Activated CD8-positive, alpha-beta memory T cell treated with anti-CD3 and anti-CD28 coated beads for 4 hours (primary cell): ENCODE measurements at places on chromosomes 7 and 10.

DNA sequence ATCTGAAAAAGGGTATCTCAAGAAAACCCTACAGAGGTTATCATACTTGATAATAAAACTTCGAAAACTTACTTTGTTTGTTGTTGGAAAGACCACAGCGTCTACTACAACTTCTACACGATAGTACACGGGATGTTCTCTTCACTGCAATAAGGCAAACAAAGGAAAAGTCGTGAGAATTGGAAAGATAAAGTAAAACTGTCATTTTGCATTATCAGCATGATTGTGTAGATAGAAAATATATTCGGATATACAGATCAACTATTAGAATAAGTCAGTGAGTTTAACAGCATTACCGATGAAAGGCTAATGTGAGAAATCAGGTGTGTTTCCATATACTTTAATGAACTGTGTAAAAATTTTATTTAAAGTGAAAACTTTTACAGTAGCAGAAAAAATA lies 287.4 kb downstream of the KLF6 start:
- no peak for DNase-seq

DNA sequence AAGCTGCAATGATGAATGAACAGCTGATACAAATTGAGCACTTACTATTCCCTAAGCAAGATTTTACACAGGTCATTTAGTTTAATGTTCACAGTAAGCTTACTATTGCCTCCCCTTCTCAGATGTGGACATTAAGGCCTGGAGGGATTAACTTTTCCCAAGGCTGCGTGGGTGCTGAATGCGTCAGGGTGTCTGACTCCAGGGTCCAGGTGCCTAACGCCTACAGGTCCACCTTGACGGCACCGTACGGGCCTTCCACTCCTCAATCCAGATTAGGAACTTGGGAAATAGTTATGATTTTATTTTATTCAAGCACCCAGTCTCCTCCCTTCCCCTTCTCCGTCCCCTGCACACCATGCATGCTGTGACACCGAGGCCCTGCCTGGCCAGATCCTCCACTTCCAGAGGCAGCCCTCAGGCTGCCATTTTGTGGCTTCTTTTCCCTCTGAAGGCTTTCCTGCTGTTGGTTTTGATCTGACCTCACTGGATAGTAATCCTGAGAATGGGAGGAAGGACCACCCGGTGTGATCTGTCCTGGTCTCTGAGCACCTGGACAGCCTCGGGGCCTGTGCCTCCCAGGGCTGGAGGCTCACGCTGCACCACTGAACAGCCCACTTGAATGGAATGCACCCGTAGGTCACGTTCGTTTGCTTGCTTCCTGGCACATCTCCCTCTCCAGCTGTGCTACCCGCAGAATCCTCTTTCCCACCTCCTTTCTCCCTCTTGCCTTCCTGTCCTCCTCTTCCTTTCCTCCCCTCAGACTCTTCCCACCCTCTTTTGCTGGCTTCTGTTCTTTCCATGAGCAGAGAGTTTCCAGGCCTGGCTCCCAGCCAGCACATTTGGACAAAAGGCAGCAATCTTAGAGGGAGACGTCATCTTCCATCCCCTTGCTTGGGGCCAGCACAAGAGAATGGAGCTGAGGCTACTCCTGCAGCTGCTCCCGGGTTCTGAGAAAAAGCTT lies 14.4 kb downstream of the DENND2A start:
- DNase-seq: no peak

- DNase-seq: no peak
Observed at GRCh38 chr10:14758994-14759664, 15.6 kb downstream of the FAM107B start.

DNA sequence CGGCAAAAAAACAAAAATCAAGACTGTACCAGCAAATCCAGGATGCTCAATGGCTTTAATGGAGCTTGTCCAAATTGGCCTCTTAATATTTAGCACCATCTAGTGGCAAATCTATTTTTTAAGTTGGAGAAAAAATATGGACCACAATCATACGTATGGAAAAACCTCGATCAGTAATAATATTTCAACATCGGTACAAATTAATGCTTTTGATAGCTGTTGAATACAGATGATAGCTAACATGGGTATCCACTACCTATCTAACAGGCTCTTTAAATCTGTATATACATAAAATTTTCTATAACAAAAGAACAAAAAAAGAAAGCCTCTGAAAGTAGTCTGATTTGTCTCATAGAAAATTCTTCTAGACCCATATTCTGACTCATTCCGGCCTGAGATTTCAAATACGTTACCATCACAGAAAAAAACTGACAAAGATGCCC lies 29.2 kb downstream of the COA1 start:
- DNase-seq: no peak

GRCh38 chr7:12770227-12770975 lies 83.0 kb downstream of the ARL4A start:
- no peak for DNase-seq

GRCh38 chr10:104582966-104583365 lies 58.1 kb upstream of the SORCS3 start:
- no peak for DNase-seq

DNA sequence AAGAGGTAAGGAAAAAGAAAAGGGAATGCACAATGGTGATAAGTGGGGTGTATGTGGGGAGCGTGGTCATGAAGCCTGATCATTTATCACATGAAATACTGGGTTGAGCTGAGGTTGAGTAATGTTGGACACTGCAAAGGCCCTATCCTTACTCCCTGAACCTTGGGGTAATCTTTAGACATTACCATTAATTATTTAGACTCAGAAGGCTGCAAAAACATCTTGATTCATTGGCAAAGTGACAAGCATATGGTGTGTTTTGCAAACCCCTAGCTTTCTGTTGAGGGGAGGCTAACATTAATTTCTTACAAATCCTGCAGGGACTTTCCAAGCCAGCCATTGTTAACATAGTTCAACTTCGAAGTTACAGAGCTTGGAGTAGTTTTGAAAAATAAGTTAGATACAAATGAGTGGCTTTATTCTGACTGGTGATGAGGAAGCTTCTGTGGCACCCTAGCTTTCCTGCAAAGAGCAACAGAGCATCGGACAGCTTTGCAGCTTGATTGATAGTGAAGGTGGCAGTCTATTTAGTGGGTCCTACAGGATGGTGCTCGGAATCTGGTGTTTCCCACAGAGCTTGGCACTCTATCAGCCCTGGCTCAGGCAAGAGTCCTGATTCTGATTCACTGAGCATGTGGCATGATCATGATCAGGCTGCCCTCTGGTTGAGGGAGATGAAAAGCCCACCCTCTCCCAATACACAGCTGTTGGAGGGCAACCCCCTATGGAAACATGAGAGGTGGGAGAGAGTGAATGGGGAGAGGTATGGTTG lies 153.7 kb upstream of the NPVF start:
- DNase-seq: no peak

GRCh38 chr10:31928549-31929260 lies at the start of gene ARHGAP12:
Gene ARHGAP12 (minus strand): TSS chr10:31928831. CDS start chr10:31908855, 19,976 bp downstream.
- DNase-seq: peak; percentile 72

GRCh38 chr7:112467867-112468266 lies 12.9 kb upstream of the LSMEM1 start:
- DNase-seq: no peak

GRCh38 chr7:21941611-21942141 lies 4.0 kb downstream of the CDCA7L start:
- DNase-seq: no peak

- DNase-seq: no peak
Observed at GRCh38 chr7:93046641-93047040, 71.1 kb downstream of the SAMD9 start.

DNA sequence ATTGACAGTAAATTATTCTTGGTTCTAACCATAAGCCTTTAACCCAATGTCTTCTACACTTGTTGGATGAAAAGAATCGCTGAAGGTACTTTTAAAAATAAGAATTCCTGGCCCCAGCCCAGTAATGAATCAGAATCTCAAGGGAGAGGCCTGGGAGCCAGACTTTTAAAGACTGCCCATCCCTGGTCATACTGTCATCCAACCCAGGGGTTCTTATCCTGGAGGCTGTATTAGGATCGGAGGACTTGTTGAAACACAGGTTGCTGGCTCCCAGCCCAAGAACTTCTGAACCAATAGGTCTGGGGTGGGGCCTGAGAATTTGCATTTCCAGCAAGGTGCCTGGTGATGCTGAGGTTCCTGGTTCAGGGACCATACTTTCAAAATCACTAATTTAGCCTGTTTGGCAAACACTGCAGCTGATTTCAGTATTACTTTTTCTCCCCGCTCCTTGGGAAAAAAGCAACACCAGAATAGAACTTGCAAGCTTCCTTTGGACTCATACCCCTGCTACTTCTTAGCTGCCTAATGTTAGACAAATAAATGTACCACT lies 79.5 kb upstream of the FAM133B start:
- no peak for DNase-seq

- DNase-seq: no peak
Observed at GRCh38 chr10:117239721-117240620, 943 bp upstream of the SLC18A2 start.

- DNase-seq: no peak
Observed at GRCh38 chr7:100595188-100595587, 7.0 kb upstream of the PCOLCE start.

- DNase-seq: no peak
Observed at GRCh38 chr7:64630496-64630895, 35.4 kb upstream of the ZNF107 start.

DNA sequence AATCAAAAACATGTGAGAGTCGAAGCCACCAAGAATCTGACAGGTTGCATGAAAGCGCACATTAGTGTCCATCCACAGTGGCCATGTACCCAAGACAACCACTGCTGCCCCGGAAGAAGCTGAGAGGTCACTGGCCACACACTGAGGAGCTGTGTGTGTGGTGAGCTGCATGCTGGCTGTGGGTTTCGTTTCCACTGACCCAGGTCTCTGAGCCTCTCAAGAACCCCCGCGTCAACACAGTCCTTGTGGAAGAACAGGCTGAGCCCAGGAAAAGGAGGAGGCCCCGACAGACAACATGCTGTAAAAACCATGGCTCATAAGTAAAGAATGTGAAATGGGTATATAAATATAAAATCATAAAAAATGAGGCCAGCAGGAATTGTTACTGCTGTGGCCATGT lies 8.2 kb downstream of the VIPR2 start:
- DNase-seq: no peak

- no peak for DNase-seq
Observed at GRCh38 chr10:104895541-104895940, 254.5 kb downstream of the SORCS3 start.

- no peak for DNase-seq
Observed at GRCh38 chr7:90225601-90226000, 14.1 kb downstream of the STEAP2 start.

DNA sequence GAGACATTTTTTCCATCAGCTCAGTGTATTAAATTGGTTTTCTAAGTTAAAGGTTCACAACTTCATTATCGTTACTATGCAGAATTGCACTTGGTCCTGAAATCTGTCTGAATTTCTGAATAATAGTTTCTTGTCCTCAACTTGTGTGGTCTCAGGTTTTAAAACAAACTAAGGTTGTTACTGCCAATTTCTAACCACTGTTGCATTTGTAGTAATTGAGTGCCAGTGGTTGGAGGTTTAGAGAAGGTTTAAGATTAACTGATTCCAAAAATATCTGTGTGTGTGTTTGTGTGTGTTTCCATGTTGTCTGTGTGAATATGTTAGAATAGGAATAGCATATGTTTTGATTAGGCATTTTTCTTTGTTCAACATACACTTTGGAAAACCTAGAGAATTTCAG lies 395.9 kb downstream of the AUTS2 start:
- no peak for DNase-seq

DNA sequence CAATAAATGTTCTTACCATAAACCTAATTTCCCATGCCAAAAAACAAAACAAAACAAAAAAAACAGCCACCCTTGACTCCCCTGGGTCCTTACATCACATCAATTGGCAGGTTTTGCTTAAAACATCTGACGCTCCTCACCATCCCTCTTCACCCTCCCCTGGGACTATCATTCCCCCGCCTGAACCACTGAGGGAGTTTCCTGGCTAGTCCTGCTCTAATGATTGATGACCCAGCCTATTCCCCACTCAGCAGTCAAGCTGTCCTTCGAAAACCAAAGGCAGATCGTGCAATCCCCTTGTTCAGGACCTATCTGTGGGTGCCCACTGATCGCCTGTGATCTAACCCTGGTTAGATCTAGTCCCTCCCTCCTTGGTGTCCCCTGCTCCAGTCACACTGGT lies 11.2 kb upstream of the FRMPD2 start:
- DNase-seq: no peak

DNA sequence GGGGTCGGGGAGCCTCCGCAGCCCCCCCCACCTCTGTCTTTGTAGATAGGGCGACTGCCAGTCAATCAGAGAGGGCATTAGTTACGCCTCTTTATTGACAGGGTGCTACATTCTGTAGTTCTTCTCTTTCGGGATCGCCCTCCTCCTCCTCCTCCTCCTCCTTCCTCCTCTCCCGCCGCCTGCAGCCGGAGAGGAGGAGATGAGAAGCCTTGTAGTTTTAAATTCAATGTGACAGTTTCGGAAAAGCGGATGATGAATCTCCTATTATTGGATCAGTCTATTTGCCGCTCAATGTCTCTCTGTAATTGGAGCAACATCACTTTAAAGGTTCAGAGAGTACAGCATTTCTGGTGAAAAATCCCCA lies 587 bp upstream of the UNCX start:
- DNase-seq: no peak

DNA sequence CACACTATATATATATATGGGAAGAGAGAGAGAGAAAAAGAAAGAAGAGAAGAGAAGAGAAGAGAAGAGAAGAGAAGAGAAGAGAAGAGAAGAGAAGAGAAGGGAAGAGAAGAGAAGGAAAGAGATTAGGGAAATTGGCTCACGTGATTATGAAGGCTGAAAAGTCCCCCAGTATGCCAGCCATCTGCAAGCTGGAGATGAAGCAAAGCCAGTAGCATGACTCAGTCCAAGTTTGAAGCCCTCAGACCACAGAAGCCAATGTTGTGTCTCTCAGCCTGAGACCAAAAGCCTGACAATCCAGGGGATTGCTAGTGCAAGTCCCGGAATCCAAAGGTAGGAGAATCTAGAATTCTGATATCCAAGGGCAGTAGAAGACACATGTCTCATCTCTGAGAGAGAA lies 206.3 kb upstream of the PRSS1 start:
- DNase-seq: no peak

- DNase-seq: no peak
Observed at GRCh38 chr10:106712988-106713387, 451.5 kb downstream of the SORCS1 start.

DNA sequence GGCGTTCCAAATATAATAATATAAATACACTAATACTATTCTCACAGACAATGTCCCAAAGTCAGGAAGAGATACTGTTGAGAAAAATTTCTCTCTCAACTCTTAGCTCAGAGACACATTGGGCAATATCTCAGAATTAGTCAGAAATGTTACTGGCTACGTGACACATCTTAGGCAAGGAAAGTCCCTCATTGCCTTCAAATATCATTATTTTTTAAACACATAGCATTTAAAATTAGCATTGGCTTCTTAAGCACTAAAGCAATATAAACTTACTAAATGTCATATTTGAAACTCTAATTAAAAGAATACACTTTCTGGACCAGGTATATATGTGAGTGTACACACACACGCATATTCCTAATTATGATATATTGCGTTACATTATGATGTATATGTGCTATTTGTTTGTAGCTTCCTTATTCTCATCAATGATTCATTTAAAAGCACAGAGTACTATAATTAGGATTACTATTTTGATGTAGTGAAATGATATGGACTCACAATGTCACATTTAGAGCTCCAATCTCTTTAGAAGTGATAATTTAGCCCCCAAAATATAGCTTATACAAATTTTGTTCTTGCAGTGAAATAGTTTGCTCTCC lies 255.8 kb downstream of the TWIST1 start:
- no peak for DNase-seq

GRCh38 chr7:17103170-17103569 lies 195.3 kb upstream of the AHR start:
- no peak for DNase-seq
